Stimulated activated CD4-positive, alpha-beta T cell treated with anti-CD3 and anti-CD28 coated beads, Interleukin-1b, Interleukin-23, amount 100 ng/mL, for 1 hour (primary cell): ENCODE measurements at places on chromosomes 7 and 10.

GRCh38 chr7:28076423-28077200 lies 104.0 kb downstream of the JAZF1 start:
- no peak for DNase-seq

GRCh38 chr10:33386926-33387325 lies 52.5 kb upstream of the NRP1 start:
- no peak for DNase-seq

DNA sequence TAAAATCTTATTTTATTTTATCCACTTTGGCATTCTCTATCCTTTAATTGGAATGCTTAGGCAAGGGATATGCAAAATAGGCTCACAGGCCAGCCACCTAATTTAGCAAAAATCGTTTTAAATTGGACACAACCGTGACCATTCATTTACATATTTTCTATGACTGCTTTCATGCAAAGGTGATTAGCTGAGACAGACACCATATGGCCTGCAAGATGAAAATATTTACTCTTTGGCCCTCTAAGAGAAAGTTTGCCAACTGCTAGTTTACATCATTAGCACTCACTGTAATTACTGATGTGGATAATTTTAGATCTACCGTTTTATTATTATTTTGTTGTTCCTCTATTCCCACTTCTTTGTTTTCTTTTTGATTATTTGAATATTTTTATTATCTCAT lies 375.5 kb upstream of the LRRTM3 start:
- DNase-seq, result no peak

- no peak for DNase-seq
Measured at GRCh38 chr7:46830-47140, 145.6 kb upstream of the FAM20C start.

DNA sequence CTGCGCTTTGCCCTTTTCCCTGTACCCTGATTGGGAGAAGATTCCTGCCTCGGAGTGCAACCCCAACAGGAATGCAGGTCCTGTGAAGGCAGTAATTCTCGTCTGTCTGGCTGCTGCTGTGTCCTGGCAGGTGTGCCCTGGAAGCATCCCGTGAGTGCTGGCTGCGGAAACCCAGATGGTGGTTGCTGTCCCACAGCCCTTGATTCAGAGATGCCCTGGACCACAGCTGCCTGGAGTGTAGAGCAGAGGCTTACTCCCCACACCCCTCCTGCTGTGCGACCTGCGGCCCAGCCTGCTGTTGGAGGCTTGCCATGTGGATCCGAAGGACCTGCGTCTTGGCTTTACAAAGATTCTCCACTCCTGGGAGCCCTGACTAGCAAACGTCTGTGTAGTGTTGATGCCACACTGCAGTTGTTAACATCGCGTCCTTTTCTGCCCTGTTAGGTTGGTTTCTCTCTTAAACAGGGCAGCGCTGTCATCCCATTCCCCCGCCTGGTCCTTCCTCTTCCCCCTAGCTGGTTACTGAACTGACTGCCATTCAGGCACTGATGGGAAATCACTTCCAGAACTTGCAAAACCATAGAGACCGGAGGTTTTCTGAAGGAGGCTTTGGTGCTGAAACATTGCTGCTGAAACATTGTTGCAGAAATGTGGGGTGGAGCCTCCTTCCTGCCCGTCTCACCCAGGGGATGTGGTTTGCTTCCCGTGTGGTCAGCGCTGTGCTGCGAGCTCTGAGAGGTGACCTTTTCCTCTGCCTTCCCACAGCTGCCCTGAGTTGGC lies 53.3 kb downstream of the DNAJB6 start:
- DNase-seq, result no peak
